ENCODE measurements at places on chromosomes 2 and 18.

DNA sequence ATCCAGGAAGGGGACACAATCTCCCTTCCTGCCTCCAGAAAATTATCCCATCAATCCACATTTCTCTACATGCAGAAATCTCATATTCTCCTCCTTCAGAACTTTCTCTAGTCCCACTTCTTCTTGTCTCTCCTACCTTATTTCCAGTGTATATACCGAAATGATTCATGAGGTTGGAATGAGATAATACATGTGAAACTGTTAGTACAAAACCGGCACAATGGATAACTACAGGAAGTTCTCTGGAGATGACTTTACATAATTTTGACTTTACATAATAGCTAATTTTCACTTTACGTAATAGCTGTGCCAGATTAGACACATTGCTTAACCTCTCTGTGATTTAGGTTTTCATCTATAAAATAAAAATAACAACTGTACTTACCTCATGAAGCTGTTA, 801.3 kb downstream of the ERBB4 start:
- DNase-seq: peak; percentile 6

GRCh38 chr2:224884188-224884587, 158.1 kb downstream of the DOCK10 start:
- DNase-seq: peak; percentile 95

DNA sequence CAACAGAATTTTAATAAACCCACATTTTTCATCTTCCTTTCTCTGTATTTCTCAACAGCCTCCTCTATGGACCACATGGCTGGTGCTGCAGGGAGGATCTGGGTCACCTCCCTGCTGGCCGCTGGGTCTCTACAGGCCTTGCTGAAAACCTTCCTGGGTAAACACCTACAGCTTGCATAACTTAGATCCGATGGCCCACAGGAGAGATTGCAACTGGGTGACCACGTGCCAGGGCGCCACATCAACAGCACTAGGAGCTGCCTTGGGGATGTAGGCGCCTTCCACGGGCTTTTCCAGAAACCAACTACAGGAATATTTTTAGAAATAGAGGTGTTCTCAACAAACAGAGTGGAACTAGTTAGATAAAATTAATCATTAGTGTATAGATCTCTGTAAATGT, 19.4 kb downstream of the TMEM18 start:
- no peak for DNase-seq

DNA sequence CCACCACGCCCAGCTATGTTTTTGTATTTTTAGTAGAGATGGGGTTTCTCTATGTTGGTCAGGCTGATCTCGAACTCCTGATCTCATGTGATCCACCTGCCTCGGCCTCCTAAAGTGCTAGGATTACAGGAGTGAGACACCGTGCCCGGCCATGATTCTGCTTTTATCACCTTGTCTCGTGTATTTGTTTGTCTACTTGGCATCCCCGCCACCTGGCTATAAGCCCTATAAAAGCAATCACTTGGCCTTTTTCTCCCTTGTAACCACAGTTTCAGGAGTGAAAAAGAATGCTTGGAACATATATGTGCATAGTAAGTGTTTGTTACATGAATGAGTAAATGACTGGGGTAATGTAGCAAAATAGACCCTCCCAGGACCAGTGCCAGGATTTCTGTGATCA, 77.5 kb upstream of the PAPOLG start:
- no peak for DNase-seq

DNA sequence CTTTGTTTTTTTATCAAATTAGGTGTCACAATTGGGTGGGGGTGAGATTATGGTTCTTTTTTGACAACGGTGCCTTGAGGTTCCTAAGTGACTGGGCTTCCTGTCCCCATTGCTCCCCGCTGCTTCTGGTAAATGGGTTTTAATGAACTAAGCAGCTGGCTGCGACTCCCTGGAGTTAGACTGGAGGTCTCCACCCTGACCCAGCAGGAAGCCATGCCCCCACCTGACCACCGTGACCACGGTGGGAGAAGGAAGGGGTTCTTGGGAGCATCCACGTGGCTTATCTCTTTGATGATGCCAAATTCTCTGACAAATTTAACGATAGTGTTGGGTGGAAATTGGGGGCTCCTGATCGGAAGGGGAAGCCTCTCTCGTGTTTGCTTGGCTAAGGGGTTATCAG, 12.2 kb downstream of the CNDP2 start:
- no peak for DNase-seq

DNA sequence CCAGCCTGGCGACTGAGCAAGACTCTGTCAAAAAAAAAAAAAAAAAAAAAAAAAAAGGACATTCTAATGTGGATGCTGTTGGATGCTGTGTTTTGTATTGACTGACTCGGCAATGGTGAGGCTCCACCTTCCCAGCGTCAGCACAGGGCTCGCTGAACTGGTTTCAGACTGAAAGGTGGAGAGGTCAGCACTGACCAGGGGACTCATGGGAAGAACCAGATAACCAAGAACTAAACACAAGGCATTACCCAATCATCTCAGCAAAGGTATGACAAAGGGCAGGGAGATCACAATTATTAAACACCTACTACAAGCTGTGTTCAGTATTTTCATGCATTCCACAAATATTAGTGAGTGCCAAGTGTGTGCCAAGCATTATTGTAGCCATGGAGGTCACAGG, 103.2 kb downstream of the LRATD1 start:
- DNase-seq: no peak

- no peak for DNase-seq
Observed at GRCh38 chr2:21841341-21841740, 717.6 kb downstream of the TDRD15 start.

- no peak for DNase-seq
Observed at GRCh38 chr2:224069172-224069571, 30.1 kb upstream of the SERPINE2 start.

DNA sequence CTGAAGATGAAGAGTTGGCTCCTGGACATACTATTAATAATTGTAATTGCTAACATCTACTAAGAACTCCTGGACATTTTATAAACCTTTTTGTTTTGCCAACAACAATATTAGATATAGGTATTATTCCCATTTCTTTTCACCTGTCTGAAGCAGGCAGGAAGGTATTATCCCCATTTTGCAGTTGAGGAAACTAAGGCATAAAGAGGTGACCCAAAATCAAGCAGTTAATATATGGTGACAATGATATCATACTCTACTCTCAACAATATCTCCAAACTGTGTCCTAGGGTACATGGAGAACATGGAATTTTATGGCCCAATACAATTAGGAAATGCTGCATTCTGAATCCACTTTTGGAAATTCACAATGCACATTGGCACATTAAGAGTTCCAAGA, 1.8 kb upstream of the NMI start:
- no peak for DNase-seq

- no peak for DNase-seq
Observed at GRCh38 chr2:6525475-6525964, 340.2 kb downstream of the CMPK2 start.

DNA sequence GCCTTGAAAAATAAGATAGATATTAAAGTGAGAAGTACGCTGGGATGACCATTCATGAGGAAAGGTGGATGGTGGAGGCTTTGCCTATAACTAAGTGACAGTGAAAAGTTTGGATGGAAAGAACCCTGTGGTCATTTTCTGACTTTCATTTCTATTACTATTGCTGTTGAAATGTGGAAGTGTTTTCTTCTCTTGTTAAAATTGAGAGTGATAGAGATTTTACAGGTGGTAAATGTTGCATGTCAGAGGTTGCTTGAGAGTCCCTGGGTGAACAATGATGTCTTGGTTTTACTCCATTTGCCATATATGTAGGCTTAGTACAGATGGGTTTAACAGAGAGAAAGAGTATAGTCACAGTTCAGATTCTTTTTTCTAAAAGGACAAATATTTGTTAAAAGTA, 18.4 kb downstream of the NCOA1 start:
- DNase-seq: no peak

DNA sequence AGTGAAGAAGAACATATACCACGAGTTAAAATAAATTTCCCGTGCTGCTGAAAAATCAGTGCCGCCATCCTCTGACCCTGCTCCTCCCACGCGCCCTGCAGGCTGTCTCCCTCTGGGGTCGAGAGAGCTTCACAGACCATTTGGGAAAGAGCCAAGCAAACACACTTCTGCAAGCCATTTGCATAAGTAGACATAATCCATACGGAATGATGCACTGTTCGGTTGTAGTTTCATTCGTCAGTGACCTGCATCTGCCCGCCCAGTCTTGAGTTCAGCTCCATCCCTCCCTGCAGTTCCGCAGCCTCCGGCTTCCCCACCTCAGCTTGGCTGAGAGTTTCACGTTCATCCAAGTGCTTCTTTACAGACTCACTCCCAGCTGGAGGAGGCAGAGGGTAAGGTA, 69.6 kb downstream of the TRAPPC12 start:
- no peak for DNase-seq

- peak; percentile 85 for DNase-seq
Observed at GRCh38 chr2:84924173-84925106, 19.0 kb downstream of the TMSB10 start.

DNA sequence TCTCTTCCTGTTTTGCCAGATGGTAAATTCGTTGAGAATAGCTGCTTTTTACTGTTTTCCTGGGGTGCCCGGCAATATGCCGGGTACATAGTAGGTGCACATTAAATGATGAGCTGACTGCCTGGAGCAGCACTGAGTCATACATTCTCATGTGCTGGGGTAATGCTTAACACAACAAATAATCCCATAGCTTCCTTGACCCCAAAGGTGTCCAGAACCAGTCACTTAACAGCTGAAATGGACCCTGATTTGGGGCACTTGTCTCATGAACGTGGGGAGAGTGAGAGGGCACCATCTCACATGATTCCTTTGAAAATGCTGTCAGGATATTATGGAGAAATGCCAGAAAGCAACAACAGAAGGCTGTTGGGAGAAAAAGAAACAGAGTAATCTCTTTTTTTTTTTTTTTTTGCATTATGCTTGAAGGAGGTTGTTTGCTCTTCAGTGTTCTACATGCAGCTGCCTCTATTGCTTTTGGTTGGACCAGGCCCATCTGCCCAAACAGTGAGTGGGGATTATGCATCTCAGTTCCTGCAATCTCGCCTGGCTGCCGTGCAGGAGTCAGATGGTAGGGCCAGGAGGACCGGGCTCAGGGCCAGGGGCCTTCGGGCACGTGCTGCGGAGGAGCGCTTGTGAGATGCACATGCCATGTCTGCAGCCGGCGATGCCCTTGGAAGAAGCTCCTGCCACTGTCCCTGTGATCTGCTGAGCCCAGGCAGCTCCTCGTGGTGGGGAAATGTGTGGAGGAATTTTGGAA, 162.1 kb downstream of the SH3RF3 start:
- DNase-seq: no peak

- DNase-seq: no peak
Observed at GRCh38 chr2:138391946-138392345, 109.6 kb upstream of the SPOPL start.

DNA sequence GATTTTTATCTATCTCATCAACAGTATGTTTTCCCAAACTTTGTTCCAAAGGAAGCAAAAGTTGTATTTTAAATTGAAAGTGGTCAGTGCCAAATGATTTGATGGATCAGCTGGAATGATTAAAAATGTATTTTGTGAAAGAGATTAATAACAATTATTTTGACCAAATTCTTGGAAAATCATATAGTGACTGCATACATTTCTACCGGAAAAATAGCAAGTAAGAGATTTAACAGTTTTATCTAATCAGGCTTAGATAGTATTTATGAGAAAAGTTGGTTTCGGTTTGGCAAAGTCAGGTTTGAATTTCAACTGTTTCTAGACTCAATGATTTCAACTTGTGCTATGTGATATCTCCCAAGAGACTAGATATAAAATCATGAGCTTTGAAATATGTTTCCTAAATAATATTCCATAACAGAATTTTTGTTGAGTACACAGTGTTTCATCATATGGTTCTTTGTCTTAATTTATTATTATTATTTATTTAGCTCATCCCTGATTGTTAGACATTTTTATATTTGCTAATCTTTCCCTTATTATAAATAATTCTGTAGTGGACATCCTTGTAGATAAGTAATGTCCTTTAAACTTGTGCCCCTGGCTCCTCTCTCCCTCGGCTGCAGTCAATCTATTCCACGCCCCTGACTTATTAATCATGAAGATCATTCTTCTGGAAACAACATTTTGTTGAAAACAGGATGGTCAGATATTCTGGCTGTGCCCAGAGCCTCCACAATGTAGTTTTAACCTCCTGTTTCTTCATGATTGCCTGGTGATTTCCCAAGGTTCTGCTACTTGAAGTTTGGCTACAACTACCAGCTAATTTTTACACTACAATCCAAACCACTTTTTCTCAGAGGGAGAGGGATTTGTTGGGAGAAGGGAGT, 520.7 kb upstream of the TCF4 start:
- no peak for DNase-seq

DNA sequence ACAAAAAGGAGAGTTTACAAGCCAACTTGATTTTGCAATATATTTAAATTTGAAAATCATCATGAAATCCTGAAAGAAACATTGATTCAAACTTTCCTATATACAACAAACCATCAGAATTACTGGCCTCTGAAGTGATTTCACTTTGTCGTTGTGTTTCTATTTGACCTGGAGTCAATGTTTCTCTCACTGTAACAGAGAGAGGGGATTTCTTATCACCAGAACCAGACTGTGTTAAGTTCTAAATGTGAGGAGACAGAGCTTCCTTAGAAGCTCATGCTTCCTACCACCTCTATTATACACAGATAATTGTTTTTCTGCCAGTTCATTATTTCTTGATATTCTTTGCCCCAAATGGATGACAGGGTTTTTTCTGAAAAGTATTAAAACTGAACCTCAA, 245.0 kb upstream of the RND3 start:
- no peak for DNase-seq

DNA sequence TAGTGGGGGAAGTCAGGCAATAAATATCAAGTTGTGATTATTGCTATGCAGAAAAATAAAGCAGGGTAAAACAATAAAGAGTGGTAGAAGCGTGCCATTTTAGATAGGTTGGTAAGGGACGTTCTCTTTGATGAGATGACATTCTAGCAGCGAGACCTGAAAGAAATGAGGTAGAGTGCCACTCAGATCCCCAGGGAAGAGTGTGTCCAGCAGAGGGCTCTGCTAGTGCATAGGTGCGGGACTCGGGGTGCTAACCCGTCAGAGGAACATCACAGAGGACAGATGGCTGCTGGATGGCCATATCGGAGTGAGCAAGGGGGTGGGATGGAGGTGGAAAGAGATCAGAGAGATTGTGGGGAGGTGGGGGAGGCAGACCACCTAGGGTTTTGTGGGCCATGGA, 16.3 kb upstream of the GTF2A1L start:
- DNase-seq: peak; percentile 19

DNA sequence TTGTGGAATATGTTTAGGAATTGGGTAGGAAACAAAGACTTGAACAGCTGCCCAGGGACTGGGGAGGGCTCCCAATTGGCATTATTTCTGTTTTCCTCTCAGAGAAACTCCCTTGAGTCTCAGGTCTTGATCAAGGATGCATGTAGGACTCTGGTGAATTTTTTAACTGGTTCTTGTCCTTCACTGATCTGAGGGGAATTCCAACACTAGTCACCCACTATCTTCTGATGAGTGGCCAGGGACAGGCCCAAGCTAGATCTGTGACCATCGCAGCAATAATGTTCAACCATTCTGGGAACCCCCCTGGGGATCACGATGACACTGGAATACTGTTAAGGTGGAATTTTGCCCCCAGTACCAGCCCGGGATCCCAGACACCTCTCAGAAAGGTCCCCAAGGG, 132.0 kb downstream of the SH3BP4 start:
- DNase-seq: no peak

GRCh38 chr2:85795331-85796045, 41.7 kb downstream of the ATOH8 start:
- no peak for DNase-seq
